ENCODE measurements at places on chromosomes 6 and 20. TPM values are rescaled to one million over a fixed set of nuclear protein-coding genes. Genes with fewer than 3 reads are reported as not detected.

Gene RNF182
- total RNA-seq = not detected

Gene BMP2
- total RNA-seq = 2.4 TPM

Gene C2
- 9.7 TPM for total RNA-seq

Gene ZNF334
- total RNA-seq = 0.71 TPM

Gene CHRNA4
- total RNA-seq = 0.38 TPM

DNA sequence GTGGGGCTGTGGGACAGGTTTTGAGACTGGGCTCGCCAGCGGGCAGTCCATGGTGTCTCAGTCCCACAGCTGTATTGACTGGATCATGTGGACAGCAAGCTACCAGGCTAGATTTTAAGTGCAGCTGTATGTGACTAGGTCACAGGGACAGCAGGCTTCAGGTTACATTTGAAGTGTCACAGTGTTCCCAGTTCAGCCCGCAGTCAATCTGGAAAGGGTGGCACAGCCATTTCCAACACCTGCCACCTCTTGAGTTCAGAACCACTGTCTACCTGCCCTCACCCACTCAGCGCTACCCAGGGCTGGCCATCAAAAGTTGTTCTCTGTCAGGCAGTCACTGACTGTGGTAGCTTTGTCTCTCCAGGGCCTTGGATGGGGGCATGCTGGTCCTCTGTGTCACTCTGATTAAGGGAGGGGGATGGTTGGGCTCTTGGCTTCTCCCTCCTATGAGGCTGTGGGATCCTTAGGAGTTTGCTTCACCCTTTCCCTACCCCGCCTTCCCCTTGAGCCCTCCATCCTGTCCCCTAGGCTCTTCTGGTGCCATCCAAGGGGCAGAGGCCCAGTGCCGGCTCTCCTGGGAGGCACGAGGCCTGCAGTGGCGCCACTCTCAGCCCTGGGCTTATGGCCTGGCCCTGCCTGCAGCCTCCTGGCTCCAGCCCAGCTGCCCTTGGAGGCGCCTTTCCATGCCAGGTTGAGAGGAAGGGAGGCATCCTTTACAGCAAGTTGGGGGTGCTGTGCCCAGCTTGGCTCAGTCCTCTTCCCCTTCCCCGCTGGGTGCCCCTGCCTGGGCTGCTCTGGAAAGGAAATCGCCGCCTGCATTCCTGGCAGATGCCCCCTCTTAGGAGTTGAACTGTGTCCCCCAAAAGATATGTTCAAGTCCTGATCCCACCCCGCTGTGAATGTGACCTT lies 44.9 kb downstream of the PNLDC1 start:
- no peak overlapping the region for H3K27ac ChIP-seq
- DNase-seq = no peak
- H3K4me1 ChIP-seq = no peaks in the 10 kb centered on the region
- H3K36me3 ChIP-seq = no peaks in the 10 kb centered on the region
- H3K4me3 ChIP-seq = no peak overlapping the region
- no peaks in the 10 kb centered on the region for H3K27me3 ChIP-seq

DNA sequence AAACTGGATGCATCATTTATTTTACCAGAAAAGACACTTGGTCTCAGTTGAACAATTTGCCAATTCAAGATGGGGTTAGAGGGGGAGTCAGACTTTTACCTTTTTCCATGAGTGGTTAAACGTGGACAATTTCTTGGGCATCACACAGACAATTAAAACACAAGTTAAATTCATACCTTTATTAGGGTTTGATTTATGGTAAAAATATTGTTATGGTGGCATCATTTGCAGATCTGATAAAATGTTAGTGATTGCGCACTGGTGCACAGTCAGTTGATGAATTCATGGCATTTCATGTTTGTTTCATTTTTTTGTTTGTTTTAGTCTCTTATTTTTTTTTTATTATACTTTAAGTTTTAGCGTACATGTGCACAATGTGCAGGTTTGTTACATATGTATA lies 399.9 kb downstream of the DOK5 start:
- no peaks in the 10 kb centered on the region for H3K36me3 ChIP-seq
- DNase-seq = no peak
- H3K27me3 ChIP-seq = no peaks in the 10 kb centered on the region
- no peaks in the 10 kb centered on the region for H3K4me1 ChIP-seq

DNA sequence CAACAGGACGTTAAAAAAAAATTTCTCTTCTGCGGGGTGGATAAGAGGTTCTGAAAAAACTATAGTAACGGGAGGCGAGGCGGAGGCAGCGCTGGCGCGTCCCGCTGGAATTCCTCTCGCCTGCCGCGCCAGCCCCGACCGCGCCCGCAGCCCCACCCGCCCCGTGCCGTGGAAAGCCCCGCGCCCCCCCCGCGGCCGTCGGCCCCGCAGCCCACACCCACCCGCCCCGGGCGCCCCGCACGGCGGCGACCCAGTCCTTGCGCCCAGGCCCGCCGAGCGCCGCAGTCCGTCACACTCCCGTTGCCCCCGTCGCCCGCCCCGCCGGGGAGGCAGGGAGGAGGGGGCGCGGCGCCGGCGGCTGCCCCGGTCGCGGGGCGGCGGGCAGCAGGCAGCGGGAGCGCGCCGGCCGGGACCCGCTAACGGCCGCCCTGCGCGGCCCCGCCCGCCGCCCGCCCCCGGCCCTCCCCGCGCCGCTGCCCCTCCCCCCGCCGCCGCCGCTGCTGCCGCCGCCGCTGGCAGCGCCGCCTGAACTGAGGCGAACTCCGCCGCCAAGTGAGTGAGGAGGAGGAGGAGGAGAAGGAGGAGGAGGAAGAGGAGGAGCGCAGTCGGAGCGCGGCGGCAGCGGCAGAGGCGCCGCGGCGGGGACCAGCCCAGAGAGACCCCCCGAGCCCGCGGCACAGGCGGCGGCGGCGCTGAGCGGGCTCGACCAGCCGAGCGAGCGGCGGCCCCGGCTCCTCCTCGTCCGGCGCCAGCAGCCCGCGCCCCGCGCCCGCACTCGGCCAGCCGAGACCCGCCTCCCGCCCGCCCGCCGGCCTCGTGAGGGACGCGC lies at the start of gene QKI:
Gene QKI (plus strand): TSS at position 602 of the 829 bp plus-strand sequence. CDS start 476 bp downstream, outside the sequence.
- no peaks in the 10 kb centered on the region for H3K36me3 ChIP-seq
- H3K27me3 ChIP-seq = no peaks in the 10 kb centered on the region
- peak within 1 kb of the TSS; percentile 99 for H3K27ac ChIP-seq
- DNase-seq = peak; percentile 88

GRCh38 chr20:1086277-1087213 lies 31.9 kb upstream of the PSMF1 start:
- H3K4me3 ChIP-seq = no peak overlapping the region
- H3K4me1 ChIP-seq = no peaks in the 10 kb centered on the region
- H3K27me3 ChIP-seq = no peaks in the 10 kb centered on the region
- no peak overlapping the region for H3K27ac ChIP-seq

GRCh38 chr20:49559411-49560081 lies 8.4 kb downstream of the PTGIS start:
- peaks cover 32% of the 10 kb centered on the region for H3K4me1 ChIP-seq

DNA sequence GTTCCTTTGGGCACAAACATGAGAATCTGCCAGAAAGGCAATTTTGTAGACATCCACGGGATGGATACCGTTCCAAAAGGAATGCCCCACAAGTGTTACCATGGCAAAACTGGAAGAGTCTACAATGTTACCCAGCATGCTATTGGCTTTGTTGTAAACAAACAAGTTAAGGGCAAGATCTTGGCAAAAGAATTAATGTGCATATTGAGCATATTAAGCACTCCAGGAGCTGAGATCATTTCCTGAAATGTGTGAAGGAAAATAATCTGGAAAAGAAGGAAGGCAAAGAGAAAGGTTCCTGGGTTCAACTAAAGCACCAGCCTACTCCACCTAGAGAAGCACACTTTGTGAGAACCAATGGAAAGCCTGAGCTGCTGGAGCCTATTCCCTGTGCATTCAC lies 103.9 kb upstream of the ARG1 start:
- no peak for DNase-seq
- H3K36me3 ChIP-seq = no peaks in the 10 kb centered on the region
- no peak overlapping the region for H3K27ac ChIP-seq
- no peaks in the 10 kb centered on the region for H3K4me1 ChIP-seq

GRCh38 chr6:29705389-29706231 lies 17.6 kb upstream of the HLA-F start:
- H3K36me3 ChIP-seq = no peaks in the 10 kb centered on the region
- H3K4me3 ChIP-seq = no peak overlapping the region
- no peak overlapping the region for H3K27ac ChIP-seq
- DNase-seq = no peak
- H3K27me3 ChIP-seq = peaks cover 29% of the 10 kb centered on the region

- no peak overlapping the region for H3K4me3 ChIP-seq
- H3K36me3 ChIP-seq = no peaks in the 10 kb centered on the region
- H3K27ac ChIP-seq = no peak overlapping the region
- no peak for DNase-seq
Measured at GRCh38 chr20:20358801-20359200, 9.1 kb upstream of the INSM1 start.

DNA sequence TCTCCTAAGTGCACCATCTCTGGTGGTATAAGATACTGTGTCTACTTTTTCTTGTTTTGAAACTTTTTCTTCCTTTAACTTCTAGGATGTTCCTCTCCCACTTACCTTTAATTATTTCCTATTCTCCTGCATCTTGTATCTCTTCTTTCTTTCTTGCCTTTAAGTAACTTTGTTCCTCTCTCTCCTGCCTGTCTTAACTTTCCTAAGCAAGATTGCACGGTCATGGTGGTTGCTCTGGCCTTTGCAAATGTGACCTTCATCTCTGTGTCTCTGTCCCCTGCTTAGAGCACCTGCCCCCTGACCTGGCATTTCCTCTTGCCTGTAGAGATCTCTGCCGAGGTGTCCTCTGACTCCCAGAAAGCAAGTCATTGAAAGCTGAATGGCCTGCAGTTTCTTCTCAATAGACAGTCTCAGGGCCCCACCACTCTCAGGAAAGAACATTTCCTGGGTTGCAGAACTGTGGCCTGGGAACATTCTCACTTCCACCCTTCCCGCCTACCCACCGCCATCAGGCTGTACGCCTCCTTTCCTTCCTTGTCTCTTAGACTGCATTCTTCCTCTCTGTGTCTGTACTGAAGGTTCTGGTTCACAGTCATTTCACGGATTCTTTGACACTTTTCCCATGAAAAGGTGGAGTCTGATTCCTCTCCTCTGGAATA lies 12.8 kb downstream of the ZDHHC14 start:
- no peak overlapping the region for H3K4me3 ChIP-seq
- no peak overlapping the region for H3K27ac ChIP-seq
- no peak for DNase-seq
- H3K27me3 ChIP-seq = no peaks in the 10 kb centered on the region
- peaks cover 32% of the 10 kb centered on the region for H3K4me1 ChIP-seq
